ENCODE measurements at places on chromosomes 1 and 21.

GRCh38 chr1:12629985-12630760 is 12.2 kb upstream of the DHRS3 start:
- no peak for DNase-seq

DNA sequence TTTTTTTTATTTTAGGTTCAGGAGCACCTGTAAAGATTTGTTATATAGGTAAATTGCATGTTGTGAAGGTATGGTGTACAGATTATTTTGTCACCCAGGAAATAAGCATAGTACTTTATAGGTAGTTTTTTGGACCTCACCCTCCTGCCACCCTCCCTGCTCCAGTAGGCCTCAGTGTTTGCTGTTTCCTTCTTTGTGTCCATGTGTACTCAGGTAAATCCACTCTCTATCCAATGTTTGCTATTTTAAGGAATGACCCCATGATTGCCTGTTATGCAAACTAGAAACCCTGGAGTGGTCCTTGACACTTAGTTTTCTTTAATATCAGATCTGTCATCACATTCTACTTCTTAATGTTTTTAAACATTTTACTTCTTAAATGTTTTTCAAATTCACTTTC is 33.9 kb downstream of the LHX9 start:
- no peak for DNase-seq

DNA sequence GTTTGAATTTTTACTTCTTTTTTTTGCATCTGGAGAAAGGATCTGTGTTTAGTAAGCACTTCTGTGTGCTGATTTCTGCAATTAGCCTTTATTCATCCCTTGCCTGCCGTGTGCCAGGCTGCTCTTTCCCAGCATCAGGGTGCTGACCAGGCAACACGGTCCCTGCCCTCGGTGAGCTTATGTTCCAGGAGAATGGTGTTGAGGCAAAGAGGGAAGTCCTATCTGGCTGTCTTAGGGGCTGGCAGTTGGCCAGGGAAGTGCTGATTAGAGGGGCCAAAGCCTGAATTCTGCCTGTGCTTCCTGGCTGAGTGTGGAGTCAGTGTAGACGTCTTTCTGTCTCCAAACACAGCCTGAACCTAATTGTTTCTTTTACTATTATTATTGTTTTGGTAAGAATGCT is 187.1 kb downstream of the CAMTA1 start:
- no peak for DNase-seq

GRCh38 chr1:40363721-40364120 is 9.8 kb upstream of the SMAP2 start:
- no peak for DNase-seq

DNA sequence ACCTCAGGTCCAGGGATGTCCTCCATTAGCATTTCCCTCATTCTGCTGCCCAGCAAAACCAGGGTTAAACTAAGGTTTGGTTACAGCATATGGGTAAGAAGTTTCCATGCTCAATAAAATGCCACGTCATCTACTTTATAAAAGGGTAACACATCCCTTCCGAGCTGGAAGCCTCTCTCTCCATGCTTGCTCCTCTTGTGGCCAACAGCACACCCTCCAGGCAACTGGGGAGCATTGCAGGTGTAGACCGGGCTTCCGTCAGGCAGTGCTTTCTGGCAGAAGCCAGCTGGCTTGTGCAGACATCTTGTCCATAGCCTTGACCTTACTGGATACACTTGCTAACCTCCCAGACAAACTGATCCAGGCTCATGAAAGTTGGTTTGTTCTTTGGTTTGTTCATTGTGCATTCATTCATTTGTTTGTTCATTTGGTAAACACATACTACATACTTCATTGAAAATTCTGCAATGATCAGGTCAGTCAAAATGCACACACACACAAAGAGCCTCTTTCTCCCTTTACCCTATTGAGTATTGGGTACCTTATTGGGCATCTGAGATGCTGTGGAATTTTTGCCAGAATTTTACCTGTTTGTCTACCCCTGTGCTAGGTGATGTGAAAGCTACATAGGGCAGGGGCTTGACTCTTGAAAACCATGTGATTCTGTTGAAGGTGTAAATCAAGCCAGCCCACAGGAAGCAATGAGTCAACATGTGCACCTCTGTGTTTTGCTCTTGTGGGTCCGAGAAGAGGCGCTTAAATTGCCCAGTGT is 422.8 kb downstream of the CAMTA1 start:
- peak; percentile 41 for DNase-seq

DNA sequence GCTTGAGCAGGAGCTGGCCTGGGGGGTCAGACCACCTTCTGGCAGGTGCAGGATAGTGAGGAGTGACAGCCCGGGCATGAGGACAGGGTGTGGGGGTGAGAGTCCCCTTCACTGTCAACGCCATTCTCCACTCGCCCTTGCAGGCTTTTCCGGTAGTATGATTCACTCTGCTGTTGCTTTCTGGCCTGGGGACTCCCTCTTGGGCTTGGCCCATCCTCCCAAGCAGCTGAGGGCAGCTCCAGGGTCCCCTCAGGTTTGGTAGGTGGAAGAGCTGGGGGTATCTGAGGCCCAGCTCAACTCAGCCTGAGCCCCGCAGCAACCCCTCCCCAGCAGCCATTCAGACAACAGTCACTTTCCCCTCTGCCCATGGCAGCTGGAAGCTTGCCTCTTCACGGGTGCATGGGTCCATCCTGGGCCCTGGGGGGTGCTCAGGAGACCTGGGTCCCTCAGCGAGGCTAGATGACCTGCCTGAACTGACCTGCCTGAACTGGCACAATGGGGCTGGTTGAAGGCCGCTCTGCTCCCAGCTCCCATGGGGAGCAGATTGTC is 1.3 kb downstream of the CLDN19 start:
- DNase-seq, result no peak

- DNase-seq, result no peak
Observed at GRCh38 chr1:165858364-165858823, 31.0 kb downstream of the UCK2 start.

GRCh38 chr1:211616231-211616964 is 37.4 kb upstream of the SLC30A1 start:
- DNase-seq, result no peak

DNA sequence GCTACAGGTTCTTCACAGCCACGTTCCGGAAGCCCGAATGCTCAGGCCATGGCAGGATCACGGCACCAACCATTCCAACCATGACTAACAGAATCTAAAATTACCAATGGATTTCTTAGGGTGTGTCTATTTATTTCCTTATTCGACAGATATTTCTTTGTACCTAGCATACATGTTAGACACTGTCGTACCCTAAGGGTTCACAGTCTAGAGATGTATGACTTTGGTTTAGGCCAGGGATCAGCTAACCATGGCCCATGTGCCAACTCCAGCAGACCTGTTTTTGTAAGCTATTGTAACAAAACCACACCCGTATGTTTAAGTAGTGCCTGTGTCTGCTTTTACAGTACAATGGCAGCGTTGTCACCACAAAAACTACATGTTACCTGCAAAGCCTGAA is 167.0 kb downstream of the NR5A2 start:
- no peak for DNase-seq

DNA sequence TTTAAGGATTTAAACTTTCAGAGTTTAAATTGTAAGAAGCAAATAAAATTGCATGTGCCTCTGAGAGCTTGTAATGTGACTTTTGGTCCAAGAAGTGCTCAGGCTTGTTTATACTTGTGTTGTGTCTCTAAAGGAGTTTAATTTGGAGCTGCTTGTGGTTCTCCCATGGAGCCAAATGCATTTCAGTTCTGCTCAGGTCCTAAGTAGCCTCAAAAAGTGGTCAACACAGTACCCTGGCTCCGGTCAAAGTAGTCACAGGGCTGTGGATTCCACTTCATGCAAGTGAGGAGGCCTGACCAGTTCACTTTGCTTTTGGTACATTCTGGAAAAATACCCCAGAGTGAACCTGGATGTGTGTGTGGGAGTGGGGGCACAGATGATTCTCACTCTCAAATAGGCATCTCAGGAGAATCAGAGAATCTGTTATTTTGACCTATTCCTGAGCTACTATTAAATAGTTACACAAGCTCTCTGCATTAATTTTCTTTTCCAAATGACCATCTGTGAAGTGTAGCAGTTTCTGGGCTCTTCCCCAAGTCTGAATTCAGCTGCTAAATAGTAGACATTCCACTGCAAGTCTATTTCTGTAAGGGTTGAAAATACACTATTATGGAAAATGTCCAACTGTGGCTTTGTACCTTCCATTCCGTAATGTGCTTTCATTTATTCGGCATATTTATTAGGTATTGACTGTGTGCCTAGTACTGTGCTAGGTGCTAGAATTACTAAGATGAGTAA is 31.7 kb upstream of the AGO1 start:
- DNase-seq, result no peak

DNA sequence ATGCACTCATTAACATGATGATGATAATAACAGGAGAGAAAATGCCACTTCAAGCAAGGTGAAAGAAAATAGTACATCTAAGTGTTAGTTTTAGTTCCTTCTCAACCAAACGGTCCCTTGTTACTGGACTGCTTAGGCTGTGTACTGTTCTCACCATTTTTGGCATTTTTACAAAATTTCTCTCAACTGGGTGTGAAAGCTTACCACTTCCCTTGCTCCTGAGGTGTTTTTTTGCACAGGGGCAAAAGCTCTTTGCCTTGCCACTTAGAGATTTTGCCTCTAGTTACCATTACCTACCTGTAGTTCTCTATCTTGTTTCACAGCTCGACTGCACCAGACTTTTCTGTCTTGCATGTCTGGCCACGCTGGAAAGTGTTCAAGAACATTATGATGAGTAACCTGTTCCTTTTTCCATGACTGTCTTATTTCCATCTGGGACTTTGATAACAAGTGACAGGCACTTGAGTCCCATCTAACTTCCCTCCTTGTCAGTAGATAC is 10.7 kb downstream of the NEK7 start:
- DNase-seq, result no peak

DNA sequence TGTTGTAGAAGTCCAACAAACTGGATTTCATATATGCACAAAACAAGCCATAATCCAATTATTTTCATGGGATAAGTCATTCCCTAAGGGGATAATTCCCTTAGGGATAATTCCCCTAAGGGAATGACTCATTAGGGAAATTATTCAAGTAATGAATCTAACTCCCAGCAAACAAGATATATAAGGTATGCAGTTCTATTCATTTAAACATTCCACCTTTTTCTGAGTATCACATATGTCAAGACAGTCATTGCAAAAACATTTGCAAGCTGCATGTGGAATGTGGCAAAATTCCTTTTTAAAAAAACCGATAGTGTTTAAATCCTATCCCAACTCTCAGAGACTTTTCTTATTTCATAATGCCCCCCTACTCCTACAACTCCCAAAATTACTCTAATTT is 131.2 kb downstream of the AKT3 start:
- DNase-seq, result no peak

DNA sequence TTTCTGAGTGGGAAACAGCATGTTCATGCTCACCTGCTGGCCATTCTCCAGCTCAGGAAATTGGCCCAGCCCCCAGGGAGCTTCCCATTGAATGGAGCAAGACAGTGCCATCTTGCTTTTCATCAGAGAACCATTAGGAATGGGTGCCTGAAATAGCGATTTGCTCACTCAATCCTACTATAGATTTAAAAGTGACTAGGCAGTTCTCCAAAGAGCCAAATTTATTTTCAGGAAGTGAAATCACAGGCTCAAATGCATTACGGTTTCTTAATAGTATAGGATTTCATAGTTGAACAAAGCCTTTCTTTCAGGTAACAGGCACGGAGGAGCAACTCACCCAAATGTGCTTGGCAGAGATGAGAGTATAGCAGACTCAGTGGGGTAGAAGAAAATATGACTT is 272.1 kb downstream of the GRIK1 start:
- DNase-seq, result no peak

DNA sequence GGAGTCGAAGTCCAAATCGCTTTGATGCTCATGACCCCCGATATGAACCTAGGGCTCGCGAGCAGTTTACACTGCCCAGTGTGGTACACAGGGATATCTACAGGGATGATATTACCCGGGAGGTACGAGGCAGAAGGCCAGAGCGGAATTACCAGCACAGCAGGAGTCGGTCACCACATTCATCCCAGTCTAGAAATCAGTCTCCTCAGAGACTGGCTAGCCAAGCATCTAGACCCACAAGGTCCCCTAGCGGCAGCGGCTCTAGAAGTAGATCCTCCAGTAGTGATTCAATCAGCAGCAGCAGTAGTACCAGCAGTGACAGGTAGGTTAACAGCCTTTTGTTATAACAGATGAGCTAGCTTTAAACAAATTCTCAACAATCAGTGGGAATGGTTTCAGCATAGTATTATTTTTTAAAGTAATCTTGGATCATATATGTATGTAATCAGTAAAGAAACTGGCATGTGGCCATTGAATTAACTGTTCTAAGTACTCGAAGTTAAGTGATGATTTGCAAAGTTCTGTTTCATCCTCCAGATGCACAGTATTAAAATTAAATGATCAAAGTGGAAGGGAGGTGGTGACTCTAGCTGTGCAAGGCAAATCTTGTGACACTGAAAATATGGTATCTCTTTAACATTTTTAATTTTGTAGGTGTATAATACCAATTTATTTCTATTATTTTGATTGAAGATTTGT is 29.0 kb downstream of the SPEN start:
- no peak for DNase-seq

All from activated T-cell treated with anti-CD3 and anti-CD28 coated beads, Interleukin-2, amount 50 U/mL, for 72 hours (primary cell).